ENCODE measurements at places on chromosomes 13 and 19.

- no peak for DNase-seq
Measured at GRCh38 chr13:44287958-44288357, 85.7 kb upstream of the SERP2 start.

DNA sequence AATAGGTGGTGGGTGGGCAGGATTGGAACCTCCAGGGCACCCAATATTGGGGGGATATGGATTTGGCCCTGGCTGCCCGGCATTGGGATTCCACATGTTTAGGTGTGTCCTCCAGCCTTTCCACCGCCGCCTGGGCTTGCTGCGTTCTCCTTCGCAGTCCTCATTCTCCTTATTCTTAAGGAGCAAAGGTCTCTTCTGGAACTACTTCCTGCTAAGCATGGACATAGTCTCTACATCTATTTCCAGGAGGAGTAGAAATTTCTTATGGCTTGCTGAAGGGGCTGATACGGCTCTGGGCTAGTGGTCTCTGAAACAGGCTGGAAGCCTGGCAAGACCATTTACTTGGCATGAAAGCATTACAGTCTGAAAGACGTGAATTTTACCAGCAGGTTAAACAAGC, 9.2 kb upstream of the FCGBP start:
- DNase-seq = no peak

DNA sequence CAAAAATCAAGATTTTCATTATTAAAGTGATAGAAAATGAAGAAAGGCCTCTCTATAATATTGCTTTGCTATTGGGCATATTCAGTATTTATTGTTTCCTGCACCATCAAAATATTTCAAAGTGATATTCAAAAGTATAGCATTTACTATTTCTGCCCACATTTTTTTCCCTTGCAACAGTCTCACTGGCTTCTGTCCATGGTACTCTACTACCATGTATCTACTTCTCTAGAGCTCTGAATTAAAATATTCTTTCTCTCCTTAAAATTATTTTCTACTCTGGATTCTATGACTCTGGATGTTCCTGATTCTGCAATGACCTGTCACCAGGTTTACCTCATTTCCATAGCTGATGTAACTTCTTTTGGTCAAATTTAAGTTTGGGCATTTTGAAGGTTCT, 1508.3 kb upstream of the PRR20A start:
- DNase-seq = no peak

- DNase-seq = no peak
Measured at GRCh38 chr19:50599427-50599826, 31.2 kb upstream of the LRRC4B start.

- no peak for DNase-seq
Measured at GRCh38 chr13:33787051-33787591, 30.8 kb upstream of the RFC3 start.

GRCh38 chr19:46351241-46352041, 4.6 kb downstream of the PPP5C start:
- no peak for DNase-seq

GRCh38 chr13:90177512-90177911, 1170.0 kb upstream of the MIR17HG start:
- DNase-seq = no peak

DNA sequence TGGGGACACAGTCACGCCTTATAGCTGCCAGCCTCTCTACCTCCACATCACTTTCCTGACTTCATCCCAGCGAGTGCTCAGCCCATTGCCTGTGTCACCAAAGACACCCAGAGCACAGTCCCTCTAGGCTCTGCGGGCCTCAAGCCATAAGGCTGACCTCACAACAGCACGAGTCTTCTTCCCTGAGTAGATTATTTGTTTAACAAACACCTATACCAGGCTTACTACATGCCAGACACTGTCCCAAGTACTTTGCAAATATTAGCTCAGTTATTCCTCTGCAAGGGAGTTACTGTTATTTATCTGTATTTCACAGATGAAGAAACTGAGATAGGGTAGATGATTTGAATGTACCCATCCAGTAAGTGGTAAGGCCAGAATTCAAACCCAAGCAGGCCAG, 504.3 kb downstream of the COG6 start:
- DNase-seq = no peak

- no peak for DNase-seq
Measured at GRCh38 chr13:23817830-23818229, 71.4 kb downstream of the MIPEP start.

DNA sequence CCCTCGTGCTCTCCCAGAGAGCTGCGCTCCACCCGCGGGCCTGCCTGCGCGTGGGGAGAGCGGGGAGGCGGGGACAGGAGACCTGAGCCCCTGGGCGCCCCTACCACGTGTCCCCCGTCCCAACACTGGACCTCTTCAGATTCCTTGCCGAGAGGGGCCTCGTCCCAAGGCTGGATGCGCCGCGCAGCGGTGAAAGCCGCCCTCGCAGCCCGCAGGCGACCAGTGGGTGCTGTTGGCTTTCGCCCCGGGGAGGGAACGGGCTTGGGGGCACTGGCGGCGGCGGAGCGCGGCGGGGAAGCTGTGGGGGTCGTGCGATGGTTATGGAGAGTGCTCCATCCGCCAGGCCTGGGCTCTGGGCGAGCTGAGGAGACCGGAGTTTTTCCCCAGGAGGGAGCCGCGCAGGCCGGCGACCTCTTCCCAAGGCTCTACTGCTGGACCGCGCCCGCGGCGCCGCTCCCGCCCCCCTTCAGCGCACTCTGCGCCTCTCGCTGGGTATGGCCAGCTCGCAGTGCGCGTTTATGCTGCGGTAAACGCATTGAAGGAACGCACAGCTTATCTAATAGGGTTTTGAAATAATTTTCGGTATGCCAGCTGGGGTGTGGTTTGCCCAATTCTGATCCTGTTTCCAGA, 17.2 kb upstream of the RNF17 start:
- DNase-seq = no peak

- no peak for DNase-seq
Measured at GRCh38 chr19:35921012-35921411, 12.9 kb upstream of the TYROBP start.

- DNase-seq = no peak
Measured at GRCh38 chr13:90896002-90896401, 451.5 kb upstream of the MIR17HG start.

- no peak for DNase-seq
Measured at GRCh38 chr13:46629811-46630413, 76.9 kb downstream of the LRCH1 start.

GRCh38 chr13:21481359-21481758, 22.3 kb upstream of the ZDHHC20 start:
- DNase-seq = no peak

GRCh38 chr19:45973553-45974338, at the start of gene NOVA2:
Gene NOVA2, minus strand, starts transcription at chr19:45973865. Its CDS starts 514 bp downstream, at chr19:45973351.
- peak; percentile 96 for DNase-seq

- no peak for DNase-seq
Measured at GRCh38 chr13:40943073-40943472, 76.0 kb downstream of the ELF1 start.

- no peak for DNase-seq
Measured at GRCh38 chr13:67408798-67409197, 178.7 kb upstream of the PCDH9 start.

- no peak for DNase-seq
Measured at GRCh38 chr13:33645591-33646554, 172.1 kb upstream of the RFC3 start.

GRCh38 chr19:10418485-10419199, 1.7 kb upstream of the PDE4A start:
- DNase-seq = no peak

DNA sequence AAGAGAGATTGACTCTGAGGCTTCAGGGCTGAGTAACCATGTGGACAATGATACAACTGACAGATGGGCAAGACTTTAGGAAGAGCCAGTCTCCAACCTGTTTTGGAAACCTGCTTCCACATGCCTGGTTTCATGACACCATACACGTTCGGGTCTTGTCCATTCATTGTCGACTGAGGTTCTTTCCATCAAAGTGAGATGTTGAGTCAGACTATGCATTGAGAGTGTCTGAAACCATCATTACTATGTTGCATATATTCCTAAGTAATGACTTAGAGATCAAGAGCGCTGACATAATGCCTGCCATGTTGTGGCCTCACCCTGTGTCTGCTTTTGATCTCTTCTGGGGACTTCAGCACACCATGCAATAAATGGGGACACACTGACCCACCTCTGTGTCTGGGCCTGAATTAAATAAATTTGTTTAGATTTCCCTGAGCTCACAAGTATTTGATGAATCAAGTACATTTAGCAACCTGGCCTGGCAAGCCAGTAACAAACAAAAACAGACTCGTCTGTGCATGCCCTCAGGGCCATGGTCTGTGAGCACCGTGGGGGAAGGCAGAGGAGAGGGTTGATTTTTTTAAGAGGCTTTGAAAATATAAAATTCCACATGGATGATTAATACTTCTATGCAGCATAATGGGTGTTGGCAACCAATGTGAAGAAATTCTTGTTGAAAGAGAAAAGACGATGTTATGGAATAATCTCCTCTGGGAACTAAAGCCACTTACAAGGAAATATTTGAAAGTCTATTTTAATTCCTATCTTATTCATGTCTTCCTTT, 49.9 kb upstream of the UBAC2 start:
- no peak for DNase-seq

DNA sequence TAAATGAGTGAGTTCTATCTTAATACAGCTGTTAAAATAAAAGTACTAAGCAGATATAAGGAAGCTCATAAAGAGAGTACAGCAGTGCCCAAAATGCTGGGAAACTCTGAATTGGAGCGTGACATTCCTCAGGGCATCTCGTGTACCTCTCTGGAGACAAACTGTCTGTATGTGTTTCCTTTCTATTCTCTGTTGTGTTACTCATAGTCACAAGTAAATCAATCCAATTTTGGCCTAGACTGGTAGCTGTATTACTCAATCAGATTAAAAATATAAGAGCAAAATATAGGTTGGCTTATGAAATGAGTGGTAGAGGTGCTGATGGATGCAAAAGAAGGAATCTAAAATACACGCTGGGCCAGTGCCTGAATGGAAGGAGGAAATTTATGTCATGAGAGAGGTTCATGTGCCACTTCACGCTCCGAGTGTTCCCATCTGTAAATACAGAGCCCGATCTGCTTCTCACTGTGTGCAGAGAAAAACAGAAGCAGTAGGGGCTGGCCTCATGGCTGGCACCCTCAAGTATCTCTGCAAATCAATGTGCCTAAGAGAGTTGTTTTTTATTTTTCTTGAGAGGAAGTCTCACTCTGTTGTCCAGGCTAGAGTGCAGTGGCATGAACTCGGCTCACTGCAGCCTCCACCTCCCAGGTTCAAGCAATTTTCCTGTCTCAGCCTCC, 58.7 kb upstream of the RGCC start:
- DNase-seq = no peak

DNA sequence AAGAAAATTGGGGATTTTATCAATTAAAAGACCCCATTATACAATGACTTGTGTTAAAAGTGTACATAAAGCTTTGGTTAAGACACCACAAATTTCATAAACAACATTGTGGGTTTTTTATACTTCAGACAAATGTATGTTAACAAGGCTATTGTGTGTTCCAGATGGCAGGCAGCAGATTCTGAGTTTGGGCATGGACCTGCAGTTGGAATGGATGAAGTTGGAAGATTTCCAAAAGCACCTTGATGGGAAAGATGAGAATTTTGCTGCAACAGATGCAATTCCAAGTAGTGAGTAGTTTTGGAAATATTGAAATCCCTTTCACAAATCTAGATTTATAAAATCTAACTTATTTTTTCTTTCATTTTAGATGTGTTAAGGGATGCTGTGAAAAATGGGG, 25.4 kb downstream of the MPHOSPH8 start:
- DNase-seq = no peak

- no peak for DNase-seq
Measured at GRCh38 chr13:93147298-93147645, 79.3 kb upstream of the GPC6 start.

GRCh38 chr19:55601084-55601483, 996 bp downstream of the ZNF524 start:
- DNase-seq = no peak

GRCh38 chr19:14530005-14530348, 583 bp downstream of the TECR start:
- peak; percentile 77 for DNase-seq

DNA sequence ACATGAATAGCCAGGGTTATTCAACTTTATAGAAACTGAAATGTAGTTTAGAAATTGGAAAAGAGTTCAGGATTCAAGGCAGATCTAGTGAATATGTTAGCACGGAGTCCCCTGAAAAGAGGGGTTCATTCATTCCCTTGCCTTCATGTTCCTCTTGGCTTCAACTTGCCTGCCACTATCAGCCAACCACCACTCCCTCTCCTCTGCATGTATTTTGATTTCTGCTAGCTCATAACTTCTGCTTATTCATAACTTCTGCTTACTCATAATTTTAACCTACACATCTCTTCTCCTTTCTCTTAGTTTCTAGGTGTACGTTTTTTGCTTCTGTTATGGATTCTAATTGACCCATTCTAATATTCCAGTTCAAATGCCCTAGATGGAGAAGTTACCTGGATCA, 5.5 kb upstream of the SERTM1 start:
- DNase-seq = no peak

- peak; percentile 47 for DNase-seq
Measured at GRCh38 chr13:112250788-112251445, 125.2 kb upstream of the SPACA7 start.

- DNase-seq = no peak
Measured at GRCh38 chr13:102609696-102610095, 12.9 kb downstream of the TPP2 start.

DNA sequence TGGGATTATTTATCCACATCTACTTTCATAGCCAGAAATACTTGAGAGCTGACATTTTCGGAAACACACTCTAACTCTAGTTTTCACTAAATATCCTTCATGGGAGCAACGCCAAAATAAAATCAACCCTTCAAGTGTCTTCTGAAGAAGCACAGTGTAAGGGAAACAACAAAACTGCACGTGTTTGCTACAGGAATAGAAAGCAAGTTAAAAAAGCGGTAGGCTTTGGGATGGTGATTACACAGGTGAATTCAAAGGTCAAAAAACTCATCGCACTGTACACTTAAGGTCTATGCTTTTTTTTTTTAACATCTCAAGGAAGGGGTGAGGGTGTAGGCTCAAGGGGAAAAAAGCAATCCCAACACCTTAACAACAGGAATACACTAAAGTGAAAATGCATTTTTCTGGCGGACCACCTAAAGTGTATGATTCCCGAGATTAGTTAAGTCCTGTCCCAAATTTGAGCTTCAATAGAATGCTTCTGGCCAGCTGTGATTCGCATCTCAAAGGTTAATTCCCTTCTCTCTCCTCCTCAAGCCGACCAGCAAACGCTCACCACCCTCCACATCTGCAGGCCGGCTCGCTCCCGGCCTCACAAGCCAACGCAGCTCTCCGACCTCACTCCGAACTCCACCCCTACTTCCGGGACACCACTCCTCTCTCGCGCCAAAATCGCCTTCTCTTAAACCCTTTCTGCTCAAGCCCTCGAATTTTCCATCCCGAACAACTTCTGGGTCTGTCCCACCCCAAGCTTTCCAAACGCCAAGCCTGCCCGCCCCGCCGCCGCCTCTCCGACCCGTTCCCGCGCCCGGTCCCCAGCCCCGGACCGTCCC, 1.1 kb downstream of the ARGLU1 start:
- DNase-seq = peak; percentile 41
